Activated naive CD8-positive, alpha-beta T cell treated with anti-CD3 and anti-CD28 coated beads, Interleukin-2, amount 50 U/mL, for 16 hours (primary cell): ENCODE measurements at places on chromosomes 2 and 18.

DNA sequence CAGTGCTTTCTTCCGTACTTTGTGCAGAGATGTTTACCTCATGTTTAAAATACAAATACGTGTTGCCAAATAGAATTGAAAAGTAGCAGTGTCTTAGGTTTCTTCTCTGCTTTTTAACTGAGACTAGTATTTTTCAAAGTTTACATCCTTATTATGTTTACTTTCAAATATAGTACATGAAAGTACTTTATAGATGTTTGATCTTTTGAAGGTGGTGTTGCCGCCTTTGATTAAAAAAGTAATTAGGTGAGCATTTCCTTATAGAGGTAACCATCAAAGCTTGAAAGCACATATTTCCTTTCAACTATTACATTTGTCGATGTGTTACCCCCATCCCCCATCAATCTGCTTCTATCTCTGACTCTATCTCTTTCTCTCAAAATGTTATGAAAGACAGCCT lies 87.0 kb downstream of the CERS6 start:
- no peak for DNase-seq

- DNase-seq: no peak
Observed at GRCh38 chr2:127675331-127676261, at the start of gene LIMS2. LIMS2 (minus strand) TSS chr2:127675530; CDS start chr2:127675024, 506 bp downstream.

- DNase-seq: no peak
Observed at GRCh38 chr18:45510656-45511055, 104.6 kb upstream of the SLC14A2 start.

DNA sequence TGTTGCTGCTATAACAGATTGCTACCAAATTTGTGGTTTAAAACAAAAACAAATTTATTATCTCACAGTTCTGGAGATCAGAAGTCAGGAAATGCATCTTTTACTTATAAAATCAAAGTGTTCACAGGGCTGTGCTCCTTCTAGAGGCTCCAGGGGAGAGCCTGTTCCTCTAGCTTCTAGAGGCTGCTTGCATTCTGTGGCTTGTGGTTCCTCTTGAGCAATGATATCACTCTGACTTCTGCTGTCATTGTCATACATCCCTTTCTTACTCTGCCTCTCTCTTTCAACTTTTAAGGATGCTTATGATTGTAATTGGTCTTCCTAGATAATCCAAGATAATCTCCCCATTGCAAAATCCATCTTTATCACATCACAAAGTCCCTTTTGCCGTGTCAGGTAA lies 6.1 kb upstream of the DCC start:
- no peak for DNase-seq

DNA sequence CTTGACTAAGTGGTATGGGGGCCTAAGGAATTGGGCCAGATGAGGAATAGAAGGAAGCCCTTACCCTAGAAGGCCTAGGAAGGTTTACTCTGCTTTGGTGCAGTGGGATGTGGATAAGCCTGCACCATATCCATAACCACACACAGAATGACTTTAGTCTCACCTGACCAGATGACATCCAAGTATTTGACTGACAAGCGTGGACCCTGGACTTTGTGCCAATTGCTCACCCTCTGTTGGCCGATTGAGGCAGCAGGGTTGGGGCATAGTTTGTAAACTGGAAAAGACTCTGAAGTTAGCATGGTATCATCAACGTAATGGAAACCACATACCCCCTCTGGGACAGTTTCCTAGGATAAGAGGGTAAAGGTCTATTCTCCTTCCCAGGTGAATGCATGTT lies 36.5 kb upstream of the SERPINE2 start:
- no peak for DNase-seq

GRCh38 chr18:79199691-79200374 lies 130.6 kb downstream of the ATP9B start:
- DNase-seq: no peak

DNA sequence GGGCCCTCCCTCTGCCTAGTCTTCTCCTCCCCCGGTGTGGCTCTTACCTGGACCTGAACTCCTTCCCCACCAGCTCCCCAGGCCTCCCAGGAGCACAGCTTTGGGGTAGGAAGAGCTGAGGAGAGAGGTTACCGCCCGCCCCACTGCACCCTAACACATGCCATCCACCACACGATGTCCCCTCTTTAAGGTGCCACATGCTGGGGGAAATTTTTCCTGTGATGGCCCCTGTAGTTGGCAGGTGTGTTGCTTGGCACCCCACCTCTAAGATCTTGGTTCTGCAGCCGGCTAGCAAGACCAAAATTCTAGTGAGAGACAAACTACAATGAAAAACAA lies 6.9 kb upstream of the TEX261 start:
- no peak for DNase-seq

GRCh38 chr2:224223851-224224555 lies 177.9 kb downstream of the FAM124B start:
- DNase-seq: no peak

GRCh38 chr2:15346624-15347023 lies 214.5 kb downstream of the NBAS start:
- no peak for DNase-seq
